Activated naive CD4-positive, alpha-beta T cell treated with anti-CD3 and anti-CD28 coated beads, Interleukin-2, amount 50 U/mL, for 72 hours (primary cell): ENCODE measurements at places on chromosomes 12 and 14. TPM values are rescaled to one million over a fixed set of nuclear protein-coding genes. Genes with fewer than 3 reads are reported as not detected.

DNA sequence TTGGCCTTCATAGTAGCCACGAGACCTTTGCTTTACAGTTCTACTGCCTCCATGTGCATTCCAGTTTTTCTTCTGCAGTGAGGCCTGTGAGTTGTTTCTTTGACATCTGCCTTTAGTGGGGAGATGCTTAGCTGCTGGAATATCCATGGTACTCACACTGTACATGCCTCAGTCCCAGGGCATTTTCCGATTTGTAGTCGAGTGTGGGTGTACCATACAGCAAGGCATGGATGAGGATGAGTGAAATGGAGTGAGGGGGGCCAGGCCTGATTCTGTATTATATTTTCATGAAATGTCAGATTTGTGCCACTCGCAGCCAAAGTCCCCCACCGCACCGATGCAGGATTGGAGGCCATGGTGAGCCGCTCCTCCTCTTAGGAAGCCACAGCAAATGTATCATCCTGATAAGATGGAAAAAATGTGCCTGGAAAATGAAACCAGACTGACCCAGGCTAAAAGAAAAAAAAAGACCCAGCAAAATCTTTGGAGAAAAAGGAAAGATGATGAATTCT lies 173.0 kb downstream of the ADGRD1 start:
- DNase-seq, result no peak

DNA sequence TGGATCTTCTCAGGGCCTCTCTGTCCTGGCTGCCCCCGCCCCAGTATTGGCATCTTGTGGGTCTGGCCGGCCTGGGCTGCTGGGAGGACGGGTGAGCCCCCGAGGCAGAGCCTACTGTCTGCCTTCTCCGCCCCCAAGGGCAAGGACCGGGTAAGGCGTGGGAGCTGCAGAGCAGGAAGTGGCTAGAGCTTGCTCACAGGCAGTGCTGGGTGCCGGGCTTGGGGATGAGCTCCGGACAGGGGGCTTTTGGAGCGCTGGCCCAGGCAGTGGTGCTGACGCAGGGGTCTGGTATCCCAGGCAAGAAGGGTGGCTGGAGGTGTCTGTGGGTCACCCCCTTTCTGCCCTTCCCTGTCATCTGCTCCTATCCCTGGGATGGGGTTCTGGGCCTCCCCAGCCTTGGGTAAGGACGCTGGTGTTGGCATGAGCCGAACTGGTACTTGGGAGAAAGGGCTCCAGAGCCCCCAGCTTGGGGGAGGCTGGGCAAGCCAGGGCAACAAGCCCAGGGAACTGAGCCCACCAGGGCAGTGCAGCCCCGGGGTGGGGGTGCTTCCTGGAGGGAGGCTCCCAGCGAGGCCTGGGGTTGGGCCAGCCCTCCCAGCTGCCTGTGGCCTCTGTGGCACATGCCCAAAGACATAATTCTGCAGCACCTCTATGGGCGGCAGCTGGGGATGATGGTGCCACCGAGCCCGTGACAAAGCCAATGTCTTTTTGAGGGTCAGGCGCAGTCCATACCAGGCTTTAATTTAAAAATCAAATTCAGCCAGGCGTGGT lies 126.3 kb downstream of the KIF26A start:
- no peak for DNase-seq

- no peak for DNase-seq
Measured at GRCh38 chr12:100375038-100375735, 18.3 kb downstream of the SLC17A8 start.

DNA sequence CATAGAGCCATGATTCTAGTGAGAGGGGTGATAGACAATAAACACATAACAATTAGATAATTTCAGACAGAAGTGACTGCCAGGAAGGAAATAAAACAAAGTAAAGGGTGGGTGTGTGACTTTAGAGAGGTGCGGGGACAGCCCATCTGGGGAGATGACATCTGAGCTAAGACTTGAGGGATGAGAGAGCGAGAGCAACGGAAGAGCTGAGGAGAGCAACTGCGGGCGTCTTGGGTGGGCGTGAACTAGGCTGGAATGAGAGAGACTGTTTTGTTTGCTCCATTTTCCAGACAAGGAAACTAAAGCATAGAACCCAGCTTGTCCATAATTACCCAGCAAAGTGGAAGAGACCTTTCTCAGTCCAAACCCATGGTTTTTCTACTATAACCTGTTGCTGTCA lies 25.3 kb downstream of the NRXN3 start:
- DNase-seq, result no peak

GRCh38 chr12:26963413-26963812 lies 25.1 kb downstream of the FGFR1OP2 start:
- DNase-seq, result no peak

DNA sequence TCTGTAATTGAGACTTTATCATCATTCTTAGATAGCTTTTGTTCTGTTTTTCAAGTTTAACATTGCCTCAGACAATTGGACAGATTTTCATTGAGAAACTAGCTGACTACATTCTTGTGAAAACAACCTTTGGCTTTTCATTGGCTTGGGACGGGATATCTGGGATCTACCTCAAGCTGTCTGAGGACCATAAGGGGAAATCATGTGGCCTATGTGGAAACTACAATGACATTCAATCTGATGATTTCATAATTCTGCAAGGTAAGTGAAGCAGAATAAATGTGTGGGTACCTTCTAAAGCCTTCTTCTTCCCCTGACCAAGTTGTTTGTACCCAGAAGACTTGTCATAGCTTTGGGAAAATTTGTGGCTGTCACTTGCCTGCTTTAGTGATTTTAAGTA lies 133.5 kb downstream of the OTOGL start:
- no peak for DNase-seq

DNA sequence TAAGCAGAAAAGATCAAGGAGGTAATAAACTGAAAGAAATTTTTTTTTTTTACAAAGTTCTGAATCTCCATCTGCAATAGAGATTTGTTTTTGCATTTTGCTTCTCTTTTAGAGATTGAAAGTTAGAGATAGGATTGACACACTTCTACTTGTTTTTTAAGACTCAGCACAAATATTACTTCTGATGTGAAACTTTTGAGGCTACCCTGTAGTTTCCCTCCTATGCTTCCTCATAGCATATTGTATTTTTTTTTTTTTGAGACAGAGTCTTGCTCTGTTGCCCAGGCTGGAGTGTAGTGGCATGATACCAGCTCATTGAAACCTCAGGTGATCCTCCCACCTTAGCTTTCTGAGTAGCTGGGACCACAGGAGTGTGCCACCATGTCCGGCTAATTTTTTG lies 32.1 kb upstream of the SGPP1 start:
- DNase-seq, result no peak

LTBP2 gene
- not detected for total RNA-seq

GRCh38 chr14:94884616-94885230 lies 114.8 kb upstream of the GSC start:
- no peak for DNase-seq

GRCh38 chr14:76012354-76012753 lies 26.8 kb downstream of the IFT43 start:
- no peak for DNase-seq

DNA sequence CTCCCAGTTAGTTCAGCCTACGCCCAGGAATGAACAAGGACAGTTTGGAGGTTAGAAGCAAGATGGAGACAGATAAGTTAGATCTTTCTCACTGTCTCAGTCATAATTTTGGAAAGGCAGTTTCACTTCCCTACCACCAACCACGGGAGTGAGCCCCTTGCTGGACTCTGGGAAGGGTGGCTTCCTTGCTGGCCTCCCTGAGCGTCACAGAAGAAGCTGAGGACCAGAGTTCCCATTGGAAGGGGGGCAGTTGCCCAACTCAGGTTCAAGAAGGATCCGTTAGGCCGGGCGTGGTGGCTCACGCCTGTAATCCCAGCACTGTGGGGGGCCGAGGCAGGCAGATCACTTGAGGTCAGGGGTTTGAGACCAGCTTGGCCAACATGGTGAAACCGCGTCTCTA lies 106.2 kb upstream of the MAX start:
- no peak for DNase-seq
